H9 (cell line): ENCODE measurements at places on chromosomes 4 and X. TPM values are rescaled to one million over a fixed set of nuclear protein-coding genes. Genes with fewer than 3 reads are reported as not detected.

DNA sequence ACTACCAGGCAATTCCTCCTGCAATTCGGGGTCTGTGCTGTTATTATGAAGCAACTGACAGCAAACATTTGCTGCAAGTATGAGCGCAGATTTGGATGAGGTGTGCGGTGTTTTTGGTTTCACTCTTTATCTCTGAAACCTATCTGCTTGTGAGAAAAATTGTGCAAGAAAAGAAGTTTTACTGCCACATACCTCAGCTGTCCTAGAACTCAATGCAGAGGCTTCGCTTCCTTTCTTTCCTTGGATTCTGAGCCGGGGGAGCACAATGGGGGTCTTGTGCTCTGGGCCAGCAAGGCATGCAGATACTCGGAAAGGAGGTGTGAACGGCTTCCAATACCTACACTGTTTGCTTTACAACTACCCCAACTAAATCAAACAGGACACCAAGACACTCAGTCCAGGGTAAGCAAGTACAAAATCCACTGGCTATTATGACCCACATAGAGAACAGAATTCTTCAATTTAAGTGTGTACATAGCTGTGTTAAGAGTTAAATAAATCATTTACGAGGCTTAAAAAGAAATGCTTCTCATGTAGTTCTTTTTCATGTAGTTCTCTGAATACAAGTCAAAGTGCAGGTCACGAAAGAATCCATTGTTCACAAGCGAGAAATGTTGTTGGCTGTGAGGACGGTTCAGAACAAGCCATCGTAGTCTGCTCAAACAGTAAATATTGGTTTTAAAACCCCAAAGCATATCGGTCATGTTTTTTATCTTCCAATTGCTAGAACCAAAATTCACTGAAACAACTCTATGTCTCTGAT, 1.1 kb downstream of the SORBS2 start:
- no peak for DNase-seq

MAGEA12 gene
- total RNA-seq, result not detected in 2 replicates

PQBP1 gene
- 87.5 and 87.9 TPM in 2 replicates for total RNA-seq

DNA sequence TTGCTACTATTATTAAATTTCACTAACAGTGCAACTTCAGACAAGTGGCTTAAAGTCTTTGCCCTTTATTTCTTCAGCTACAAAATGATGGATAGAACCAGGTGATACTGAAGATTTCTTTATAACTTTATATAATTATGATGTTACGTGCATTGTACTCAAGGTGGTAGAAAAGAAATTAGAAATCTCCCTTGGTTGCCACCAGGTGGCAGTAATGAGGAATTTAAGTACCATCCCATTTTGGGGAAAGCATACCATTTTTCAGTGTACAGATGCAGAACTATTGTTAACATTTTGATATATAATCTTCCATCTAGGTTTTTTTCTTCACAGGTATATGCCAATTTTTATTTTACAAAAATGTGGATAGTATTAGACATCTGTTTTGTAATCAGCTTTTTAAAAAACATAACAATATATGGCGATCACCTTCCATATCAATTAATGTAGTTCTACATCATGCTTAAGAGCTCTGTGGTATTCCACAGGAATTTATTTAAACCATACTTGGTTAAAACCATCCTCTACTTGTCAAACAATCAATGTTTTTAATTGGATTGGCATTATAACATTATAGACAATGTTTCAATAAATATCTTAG, 37.7 kb upstream of the RAB33B start:
- DNase-seq, result no peak

- DNase-seq, result no peak
Measured at GRCh38 chr4:111404673-111405072, 740.6 kb upstream of the FAM241A start.

DNA sequence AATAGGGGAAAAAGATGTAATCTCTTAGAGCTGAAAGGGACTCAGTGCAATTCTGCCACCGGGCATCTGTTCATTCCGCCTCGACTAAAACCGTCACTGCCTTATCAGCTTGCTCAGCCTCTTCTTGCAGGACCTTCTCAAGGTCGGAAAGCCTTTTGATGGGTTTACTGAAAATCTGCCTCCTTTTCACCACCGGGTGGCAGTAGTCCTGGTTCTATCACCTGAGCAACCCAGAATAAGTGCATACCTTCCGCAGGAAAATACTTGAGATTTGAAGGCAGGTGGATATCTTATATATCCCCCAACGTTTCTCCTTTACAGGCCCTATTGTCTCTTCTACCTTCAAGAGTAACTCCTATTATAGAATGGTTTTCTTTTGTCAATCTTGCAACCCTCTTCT, 103.4 kb upstream of the PAK3 start:
- peak; percentile 67 for DNase-seq

SERPINA7 gene
- not detected in 2 replicates for total RNA-seq

DNA sequence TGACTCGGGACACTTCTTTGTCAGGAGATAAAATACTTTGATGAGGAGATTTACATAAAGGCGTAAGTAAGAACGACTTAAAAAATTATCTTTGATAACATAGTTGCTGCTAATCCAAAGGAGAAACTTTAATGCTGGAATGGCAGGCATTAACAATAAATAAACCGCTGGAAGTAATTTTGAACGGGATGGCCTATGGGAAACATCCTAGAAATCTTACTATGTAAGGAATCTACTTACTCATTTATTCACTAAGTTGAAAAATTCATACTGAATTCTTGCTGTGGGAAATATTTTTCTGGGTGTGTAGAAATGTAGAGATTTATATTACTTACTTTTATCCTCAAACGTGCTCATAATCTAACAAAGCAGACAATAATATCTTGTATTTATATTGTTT, 425.7 kb upstream of the ZFP42 start:
- no peak for DNase-seq

DNA sequence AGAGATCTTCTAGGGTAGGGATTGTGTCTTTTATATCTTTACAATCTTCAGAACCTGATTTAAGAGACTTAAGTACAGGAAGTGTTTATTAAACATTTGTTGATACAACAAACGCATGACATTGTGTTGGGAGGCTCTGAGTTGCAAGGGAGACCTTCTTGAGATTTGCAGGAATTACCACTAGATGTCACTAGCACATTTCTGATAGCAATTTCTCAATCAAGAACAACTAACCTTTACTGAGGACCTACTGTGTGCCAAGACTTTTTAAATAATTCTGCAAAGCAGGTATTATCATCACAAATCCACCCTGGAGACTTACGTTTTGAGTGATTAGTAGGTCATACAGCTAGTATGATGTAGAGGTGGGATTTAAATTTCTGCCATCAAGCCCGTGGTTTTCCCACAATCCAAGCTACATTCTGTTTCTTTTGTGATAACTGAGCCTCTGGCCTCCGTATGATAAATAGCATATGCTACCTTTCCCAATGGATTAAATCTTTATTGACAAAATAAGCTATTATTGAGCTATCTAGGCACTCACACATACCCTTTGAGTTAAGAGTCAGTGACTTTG, 986.0 kb downstream of the CCSER1 start:
- DNase-seq, result no peak

GRCh38 chrX:47573341-47574075, 8.7 kb upstream of the TIMP1 start:
- peak; percentile 87 for DNase-seq

GRCh38 chr4:3671571-3672464, 94.4 kb upstream of the ADRA2C start:
- no peak for DNase-seq

- DNase-seq, result no peak
Measured at GRCh38 chr4:24642981-24643547, 58.7 kb upstream of the DHX15 start.

- no peak for DNase-seq
Measured at GRCh38 chr4:1069394-1069793, 44.0 kb downstream of the RNF212 start.

- DNase-seq, result no peak
Measured at GRCh38 chr4:123597586-123597985, 201.0 kb downstream of the SPRY1 start.

UGT2A1 gene
- 0.26 TPM in 1 of 2 replicates, not detected in the other for total RNA-seq

DNA sequence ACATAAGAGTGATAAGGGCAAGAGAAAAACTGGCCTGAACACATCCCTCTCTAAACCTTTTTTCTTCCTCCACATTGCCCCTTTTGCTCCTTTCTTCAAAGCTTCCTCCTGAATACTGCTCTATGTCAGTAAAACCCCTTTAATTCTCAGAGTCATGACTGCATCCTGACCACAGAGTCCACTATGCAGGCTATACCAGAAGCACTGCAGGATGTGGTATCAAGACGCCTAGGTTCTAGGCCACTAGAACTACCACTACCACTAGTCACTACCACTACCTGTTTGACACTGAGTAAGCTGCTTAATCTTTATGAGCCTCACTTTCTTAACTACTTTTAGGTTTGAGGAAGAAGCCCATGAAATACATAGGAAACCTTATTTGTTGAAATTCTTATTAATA, 38.7 kb downstream of the ARHGEF9 start:
- no peak for DNase-seq
